Cardiac muscle cell (in vitro differentiated cells and primary cell): ENCODE measurements at places on chromosomes 13 and 19.
A peak's percentile ranks its signal among the peaks of the same experiment; 100 is the strongest.

DNA sequence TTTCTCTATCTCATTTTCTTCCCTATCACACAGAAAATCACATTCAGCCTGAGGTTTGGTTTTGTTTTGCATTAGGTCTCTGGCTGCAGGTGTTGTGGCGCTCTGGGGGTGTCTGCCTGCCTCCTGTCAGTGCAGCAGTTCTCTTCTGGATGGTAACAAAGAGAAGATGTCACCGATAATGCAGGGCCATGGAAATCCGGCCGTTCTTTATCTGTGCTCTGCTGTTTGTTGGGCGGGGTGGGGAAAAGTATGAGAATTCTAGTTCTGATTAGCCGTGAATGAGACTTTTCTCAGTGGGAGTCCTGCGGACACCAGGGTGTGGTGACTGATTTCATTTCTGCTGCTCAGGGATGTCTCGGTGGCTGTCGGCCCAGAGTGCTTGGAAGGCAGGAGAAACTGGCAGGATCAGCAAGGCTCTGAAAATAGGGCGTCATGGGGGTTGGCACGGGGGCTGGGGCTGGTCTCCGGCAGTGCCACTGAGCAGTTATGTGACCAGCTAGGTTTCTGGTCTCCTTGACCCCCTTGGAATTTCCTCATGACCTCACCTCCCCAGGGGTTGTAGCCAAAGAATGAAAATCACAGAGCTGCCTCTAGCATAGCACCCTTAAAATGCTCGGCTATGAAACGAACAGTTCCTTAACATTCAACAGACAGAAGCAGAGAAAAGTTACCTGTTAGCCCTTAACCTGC lies 5.0 kb downstream of the RNF113B start:
- peak; percentile 20 for DNase-seq
- H3K4me3 ChIP-seq = no peak overlapping the region
- no peaks in the 10 kb centered on the region for H3K36me3 ChIP-seq
- peaks cover 29% of the 10 kb centered on the region for H3K4me1 ChIP-seq

DNA sequence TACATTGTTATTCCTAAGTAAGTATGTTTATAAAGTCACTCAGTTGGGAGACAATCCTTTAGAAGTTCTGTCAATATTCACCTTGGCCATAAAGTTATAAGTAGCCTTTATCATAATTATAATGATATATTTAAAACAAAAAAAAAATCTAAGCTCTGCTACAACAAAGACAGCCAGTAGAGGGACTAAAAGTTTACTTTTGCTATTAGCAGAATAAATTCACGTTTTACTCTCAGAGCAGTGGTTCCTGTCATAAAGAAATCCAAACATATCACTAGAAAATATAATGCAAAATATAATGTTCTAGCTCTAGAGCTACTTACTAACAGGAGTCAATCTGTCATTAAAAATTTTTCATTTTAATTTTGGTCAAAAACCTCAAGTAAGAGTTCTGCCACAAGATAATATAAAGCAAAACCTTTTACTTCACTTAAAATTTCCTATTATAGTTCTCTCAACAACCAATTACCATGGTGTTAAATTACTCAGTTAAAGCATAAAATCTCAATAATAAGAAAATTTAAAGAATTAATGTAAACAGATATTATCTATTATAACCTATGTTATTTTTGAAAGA lies 17.7 kb downstream of the INTS6 start:
- no peak overlapping the region for H3K4me3 ChIP-seq
- no peak overlapping the region for H3K27ac ChIP-seq
- H3K4me1 ChIP-seq = no peaks in the 10 kb centered on the region
- DNase-seq = peak; percentile 48

GRCh38 chr13:40562975-40563349 lies 103.5 kb downstream of the FOXO1 start:
- H3K4me1 ChIP-seq = peaks cover 24% of the 10 kb centered on the region
- peak overlapping the region; percentile 53 for H3K27ac ChIP-seq
- H3K27me3 ChIP-seq = no peaks in the 10 kb centered on the region
- H3K36me3 ChIP-seq = no peaks in the 10 kb centered on the region
- DNase-seq = no peak

GRCh38 chr19:958967-959855 lies 24.9 kb upstream of the WDR18 start:
- peaks cover 2% of the 10 kb centered on the region for H3K36me3 ChIP-seq
- peak overlapping the region; percentile 81 for H3K27ac ChIP-seq
- H3K4me1 ChIP-seq = peaks cover 36% of the 10 kb centered on the region
- DNase-seq = no peak
- H3K4me3 ChIP-seq = no peak overlapping the region
- no peaks in the 10 kb centered on the region for H3K27me3 ChIP-seq

GRCh38 chr13:92717857-92718256 lies 508.8 kb upstream of the GPC6 start:
- no peaks in the 10 kb centered on the region for H3K27me3 ChIP-seq
- H3K4me1 ChIP-seq = peaks cover 8% of the 10 kb centered on the region
- no peak overlapping the region for H3K4me3 ChIP-seq
- no peak overlapping the region for H3K27ac ChIP-seq
- no peak for DNase-seq
